ENCODE measurements at places on chromosomes 5 and 9.

GRCh38 chr5:14286007-14286406 lies 142.9 kb downstream of the TRIO start:
- DNase-seq = no peak

GRCh38 chr9:3468421-3469205 lies 57.2 kb downstream of the RFX3 start:
- no peak for DNase-seq

DNA sequence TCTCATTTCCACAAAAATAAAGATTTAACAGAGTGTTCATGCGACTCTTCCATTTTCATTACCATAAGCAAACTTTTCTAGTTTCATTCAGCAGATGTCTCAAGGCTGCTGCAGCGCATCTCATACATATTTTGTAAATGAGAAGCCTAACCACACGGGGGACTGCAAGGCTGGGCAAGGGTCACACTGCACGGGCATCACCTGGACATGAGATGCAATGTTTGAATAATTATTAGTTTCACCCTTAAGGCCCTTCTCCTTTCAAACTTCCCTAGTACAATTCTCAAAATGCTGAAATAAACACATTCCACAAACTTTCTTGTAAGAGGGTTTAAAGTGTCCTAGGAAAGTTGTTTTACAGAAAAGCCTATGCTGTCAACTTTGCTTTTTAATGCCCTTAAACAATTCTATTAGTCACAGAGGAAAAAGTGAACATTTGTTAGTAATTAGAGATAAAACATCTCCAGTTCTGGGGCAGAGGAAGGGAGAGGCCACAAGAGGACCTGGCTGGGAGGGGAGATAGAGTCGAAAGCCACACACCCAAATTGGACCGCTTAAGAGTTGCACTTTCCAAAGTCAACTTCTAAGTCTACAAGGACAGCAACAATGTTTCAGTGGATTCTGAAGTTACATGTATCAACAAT lies 1.3 kb downstream of the DENND1A start:
- no peak for DNase-seq

- DNase-seq = no peak
Measured at GRCh38 chr5:5025774-5026408, 114.2 kb upstream of the ADAMTS16 start.

GRCh38 chr5:68449380-68449779 lies 233.8 kb downstream of the PIK3R1 start:
- no peak for DNase-seq

DNA sequence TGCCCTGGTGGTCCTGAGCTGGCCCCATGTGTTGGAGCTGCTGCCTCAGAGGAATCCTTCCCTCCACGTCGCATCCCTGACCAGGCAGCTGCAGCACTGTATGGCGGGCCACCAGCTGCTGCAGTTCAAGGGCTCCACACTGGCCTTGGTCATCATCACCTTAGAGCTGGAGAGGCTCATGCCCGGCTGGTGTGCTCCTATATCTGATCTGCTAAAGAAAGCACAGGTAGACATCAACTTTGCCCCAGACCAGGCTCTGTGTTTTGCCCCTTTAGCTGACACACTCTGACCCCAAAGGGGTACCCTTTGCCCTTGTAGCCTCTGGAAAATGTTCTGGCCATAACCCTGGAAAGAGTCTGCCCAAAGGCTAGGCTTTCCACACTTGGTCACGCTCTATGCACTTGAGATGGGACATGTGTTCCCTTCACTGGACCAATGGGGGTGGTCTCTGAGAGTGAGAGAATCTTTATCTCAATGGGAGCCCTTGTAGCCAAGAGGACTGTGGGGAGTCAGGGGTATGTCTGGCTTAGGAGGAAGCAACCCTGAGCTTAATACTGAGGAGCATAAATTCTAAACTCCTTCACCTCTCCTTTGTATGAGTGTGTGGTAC lies 4.8 kb downstream of the CCNI2 start:
- no peak for DNase-seq

DNA sequence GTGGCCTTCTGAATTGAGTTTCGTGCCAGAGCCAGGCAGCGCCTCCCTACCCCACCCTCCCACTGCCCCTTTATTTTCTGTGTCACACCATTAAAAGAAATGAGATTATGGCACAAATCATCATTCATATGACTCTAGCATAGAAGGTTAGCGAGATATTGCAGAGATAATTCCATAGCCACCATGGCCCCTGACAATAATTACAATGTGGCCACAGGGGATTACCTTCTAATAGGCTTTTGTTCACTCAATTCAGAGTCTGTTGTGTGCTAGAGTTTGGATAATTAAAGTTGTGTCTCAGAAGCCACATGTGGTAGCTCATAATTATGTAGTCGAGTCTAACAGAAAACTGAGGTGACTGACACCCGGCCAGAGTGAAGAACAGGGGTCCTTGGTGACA lies 428.1 kb downstream of the ARHGEF28 start:
- no peak for DNase-seq

- no peak for DNase-seq
Measured at GRCh38 chr5:56745864-56746263, 69.5 kb upstream of the MAP3K1 start.

DNA sequence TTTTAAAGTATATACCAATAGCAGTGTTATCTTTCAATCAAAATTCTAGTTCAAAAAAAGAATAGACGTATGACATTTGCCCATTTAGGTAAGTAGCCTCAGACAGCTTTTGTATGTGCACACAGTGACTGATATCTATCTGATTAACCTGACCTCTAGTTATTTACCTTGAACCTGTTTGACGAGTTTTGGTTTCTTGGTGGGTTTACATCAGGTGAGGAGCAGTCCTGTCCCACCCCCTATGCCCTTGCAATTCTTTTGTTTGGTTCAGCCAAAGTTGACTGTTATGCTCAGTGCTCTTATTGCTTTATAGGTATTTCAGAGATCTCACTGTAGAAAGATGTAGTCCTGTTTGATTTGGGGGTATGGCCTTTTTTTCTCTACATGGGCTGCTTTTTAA lies 147.2 kb downstream of the ISOC1 start:
- DNase-seq = no peak

DNA sequence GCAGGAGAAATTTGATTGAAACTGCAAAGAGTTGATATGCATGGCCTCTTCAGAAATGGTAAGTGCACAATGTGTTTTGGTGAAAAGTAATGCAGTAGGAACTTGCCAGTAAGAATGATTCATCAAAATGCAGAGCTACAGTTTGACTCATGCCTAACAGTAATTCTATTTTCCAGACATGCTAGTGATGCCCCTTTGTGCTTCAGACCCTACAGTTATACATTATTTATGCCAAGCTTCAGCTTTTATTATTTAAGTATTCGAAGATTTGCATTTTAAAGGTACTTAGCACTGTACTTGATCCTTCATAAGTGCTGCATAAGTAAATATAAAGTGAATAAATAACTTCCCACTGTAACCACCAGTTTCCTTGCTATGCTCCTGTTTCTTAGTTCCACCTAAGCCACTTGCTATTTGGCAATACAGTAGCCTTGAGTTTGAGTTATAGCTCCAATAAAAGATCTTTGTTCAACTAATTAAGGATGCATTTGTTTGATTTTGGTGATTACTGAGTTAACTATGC lies 3.6 kb upstream of the SPATA31E1 start:
- DNase-seq = no peak

Data from GM12864 (cell line).